ENCODE measurements at places on chromosomes 13 and 19.

DNA sequence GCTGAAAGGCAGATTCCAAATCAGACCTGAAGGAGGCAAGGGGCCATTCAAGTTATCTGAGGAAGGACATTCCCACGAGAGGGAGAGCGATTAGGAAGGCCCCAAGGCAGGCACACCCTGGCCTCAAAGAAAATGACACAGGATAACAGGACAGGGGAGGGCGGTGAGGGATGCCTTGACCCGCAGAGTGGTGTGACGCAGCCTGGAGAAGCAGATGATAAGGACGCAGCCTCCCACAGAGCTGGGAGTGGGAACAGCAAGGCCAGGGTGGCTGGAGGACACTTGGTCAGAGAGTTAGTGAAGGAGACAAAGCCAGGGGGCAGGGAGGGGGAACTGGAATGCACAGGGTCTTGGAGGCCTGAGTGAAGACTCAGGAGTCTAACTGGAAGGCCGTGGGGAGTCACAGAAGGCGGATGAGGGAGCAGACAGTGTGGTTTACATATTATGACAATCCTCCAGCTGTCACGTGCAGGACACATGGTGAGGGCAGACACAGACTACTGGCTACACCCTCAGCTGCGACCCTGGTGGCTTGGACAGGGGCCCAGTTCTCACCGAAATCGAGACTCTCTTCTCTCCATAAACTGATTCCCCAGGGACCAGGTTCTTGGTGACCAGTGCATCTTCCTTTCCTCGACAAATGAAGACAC lies 5.8 kb upstream of the DYRK1B start:
- peaks cover 25% of the 10 kb centered on the region for H3K4me1 ChIP-seq
- H3K36me3 ChIP-seq = peaks cover 47% of the 10 kb centered on the region
- H3K4me3 ChIP-seq = no peak overlapping the region
- H3K27me3 ChIP-seq = no peaks in the 10 kb centered on the region

GRCh38 chr13:107252021-107252420 lies 684.1 kb upstream of the ARGLU1 start:
- no peaks in the 10 kb centered on the region for H3K27me3 ChIP-seq
- H3K4me1 ChIP-seq = no peaks in the 10 kb centered on the region
- no peak overlapping the region for H3K4me3 ChIP-seq
- no peaks in the 10 kb centered on the region for H3K36me3 ChIP-seq

GRCh38 chr19:13001502-13002165 lies 6.4 kb downstream of the NFIX start:
- H3K27ac ChIP-seq = no peak overlapping the region
- H3K4me1 ChIP-seq = peaks cover 2% of the 10 kb centered on the region
- H3K27me3 ChIP-seq = no peaks in the 10 kb centered on the region
- DNase-seq = no peak
- H3K36me3 ChIP-seq = no peaks in the 10 kb centered on the region

GRCh38 chr19:18229474-18229873 lies 3.2 kb upstream of the PDE4C start:
- peaks cover 26% of the 10 kb centered on the region for H3K4me1 ChIP-seq
- no peak overlapping the region for H3K27ac ChIP-seq
- no peak overlapping the region for H3K4me3 ChIP-seq
- peaks cover 3% of the 10 kb centered on the region for H3K36me3 ChIP-seq
- DNase-seq = no peak

- H3K4me3 ChIP-seq = peak within 1 kb of the TSS; percentile 89
- no peaks in the 10 kb centered on the region for H3K27me3 ChIP-seq
- DNase-seq = peak; percentile 93
- H3K4me1 ChIP-seq = peaks cover 39% of the 10 kb centered on the region
Measured at GRCh38 chr19:45506989-45507871, at the start of gene VASP. TSS of gene VASP (plus strand) at chr19:45507479. CDS start at chr19:45507772, 293 bp downstream.
